ENCODE measurements at places on chromosomes 6 and 20. TPM values are rescaled to one million over a fixed set of nuclear protein-coding genes. Genes with fewer than 3 reads are reported as not detected.

The COL12A1 gene
- total RNA-seq: 67.3 TPM

The SNX5 gene
- 104 TPM for total RNA-seq

The RIPOR3 gene
- 2.2 TPM for total RNA-seq

The HLA-DRB1 gene
- 1.6 TPM for total RNA-seq

The MYB gene
- 5.6 TPM for total RNA-seq

The PLA2G7 gene
- 1.9 TPM for total RNA-seq

The SPACA1 gene
- not detected for total RNA-seq

The DPPA5 gene
- total RNA-seq: not detected

The EPB41L1 gene
- total RNA-seq: 111 TPM

The ATAT1 gene
- 67.3 TPM for total RNA-seq

The KIF25 gene
- total RNA-seq: not detected

The HSPA12B gene
- 3.4 TPM for total RNA-seq

The NMBR gene
- 6.6 TPM for total RNA-seq

The TNFRSF6B gene
- total RNA-seq: 1.3 TPM

The HLA-DMA gene
- total RNA-seq: 1.6 TPM

The PBX2 gene
- 27.2 TPM for total RNA-seq

All from parietal lobe (tissue), 2 donors.